Fibroblast of skin of left biceps (primary cell): ENCODE measurements at places on chromosomes 12 and 14.

DNA sequence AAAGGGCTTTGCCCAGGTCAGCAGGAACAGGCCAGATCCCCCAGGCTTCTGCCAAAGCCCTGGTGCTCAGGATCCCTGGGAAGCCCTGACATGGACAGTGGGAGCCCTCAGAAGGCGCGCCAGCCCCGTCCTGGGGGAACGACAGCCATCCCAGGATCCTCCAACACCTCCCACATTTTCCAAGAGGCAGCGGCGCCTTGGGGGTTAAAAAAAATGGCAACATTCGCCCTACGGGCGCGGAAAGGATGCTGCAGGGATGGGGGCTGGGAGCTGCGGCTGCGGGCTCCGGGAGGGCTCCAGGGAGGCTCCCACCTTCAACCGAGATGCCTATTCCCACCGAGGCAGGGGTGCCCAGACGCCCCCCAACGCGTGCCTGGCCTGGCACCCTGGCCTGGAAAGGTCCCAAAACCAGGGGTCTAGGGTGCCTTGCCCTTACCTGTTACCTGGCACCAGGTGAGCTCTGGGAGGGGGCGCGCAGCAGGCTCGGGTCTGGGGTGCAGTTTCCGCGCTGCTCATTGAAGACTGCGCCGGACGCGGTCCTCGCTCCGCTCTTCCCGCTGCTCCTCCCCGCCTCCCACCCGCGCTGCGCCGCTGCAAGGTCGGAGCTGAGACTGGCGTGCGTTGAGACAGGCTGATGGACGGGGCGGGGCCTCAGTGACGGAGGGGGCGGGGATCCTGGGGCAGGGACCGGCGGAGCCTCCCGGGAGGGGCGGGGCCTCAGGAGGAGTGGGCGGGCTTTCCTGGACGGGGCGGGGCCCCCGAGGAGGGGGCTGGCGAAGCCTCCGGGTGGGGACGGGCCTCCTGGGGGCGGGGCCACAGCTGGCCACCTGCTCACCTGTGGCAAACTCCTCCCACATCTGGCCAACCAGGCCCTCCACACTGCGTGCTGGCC is at the start of gene ABCB9:
ABCB9 (minus strand) TSS at position 613 of the 892 bp plus-strand sequence. CDS start 6,228 bp downstream, outside the sequence.
- DNase-seq: peak; percentile 63

DNA sequence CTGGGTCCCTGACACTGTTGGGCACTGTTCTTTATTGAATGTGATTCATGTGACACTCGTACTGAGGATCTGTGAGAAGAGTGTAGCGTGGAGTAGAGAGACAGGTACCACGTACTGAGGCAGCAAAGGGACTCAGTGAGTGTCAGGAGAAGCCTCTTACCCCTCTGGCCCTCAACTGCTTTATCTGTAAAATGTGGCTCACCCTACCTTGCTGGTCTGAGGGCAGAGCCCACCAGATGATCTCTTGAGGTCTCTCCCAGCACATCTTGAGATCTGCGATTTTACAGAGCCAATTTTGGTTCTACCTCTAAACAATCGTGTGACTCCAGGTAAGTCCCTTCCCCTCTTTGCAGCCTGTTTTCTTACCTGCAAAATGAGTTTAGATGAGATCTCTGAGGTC is 3.1 kb downstream of the CEBPE start:
- no peak for DNase-seq

- no peak for DNase-seq
These were observed 136.5 kb upstream of the AMIGO2 start for GRCh38 chr12:47216150-47216677.

GRCh38 chr12:29157486-29157946 is 8.4 kb downstream of the FAR2 start:
- DNase-seq: peak; percentile 42

DNA sequence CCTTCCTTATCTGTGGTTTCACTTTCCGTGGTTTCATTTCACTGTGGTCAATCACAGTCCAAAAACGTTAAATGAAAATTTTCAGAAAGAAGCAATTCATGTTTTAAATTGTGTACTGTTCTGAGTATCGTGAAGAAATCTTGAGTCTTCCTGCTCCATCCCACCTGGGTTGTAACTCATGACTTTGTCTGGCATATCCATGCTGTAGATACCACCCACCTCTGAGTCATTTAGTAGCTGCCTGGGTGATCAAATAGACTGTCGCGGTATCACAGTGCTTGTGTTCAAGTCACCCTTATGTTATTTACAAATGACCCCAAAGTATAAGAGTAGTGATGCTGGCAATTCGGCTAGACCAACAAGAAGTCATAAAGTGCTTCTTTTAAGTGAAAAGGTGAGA is 521.2 kb downstream of the AACS start:
- no peak for DNase-seq

GRCh38 chr14:64758025-64758521 is 53.8 kb downstream of the PLEKHG3 start:
- DNase-seq: no peak

- DNase-seq: peak; percentile 35
These were observed 1.3 kb downstream of the BBS10 start for GRCh38 chr12:76346798-76347420.
